NB4 (cell line): ENCODE measurements at places on chromosomes 1 and 21.

GRCh38 chr1:33168556-33169289, 13.1 kb downstream of the TRIM62 start:
- no peak for DNase-seq

- no peak for DNase-seq
Measured at GRCh38 chr1:29383746-29384371, 147.5 kb downstream of the PTPRU start.

DNA sequence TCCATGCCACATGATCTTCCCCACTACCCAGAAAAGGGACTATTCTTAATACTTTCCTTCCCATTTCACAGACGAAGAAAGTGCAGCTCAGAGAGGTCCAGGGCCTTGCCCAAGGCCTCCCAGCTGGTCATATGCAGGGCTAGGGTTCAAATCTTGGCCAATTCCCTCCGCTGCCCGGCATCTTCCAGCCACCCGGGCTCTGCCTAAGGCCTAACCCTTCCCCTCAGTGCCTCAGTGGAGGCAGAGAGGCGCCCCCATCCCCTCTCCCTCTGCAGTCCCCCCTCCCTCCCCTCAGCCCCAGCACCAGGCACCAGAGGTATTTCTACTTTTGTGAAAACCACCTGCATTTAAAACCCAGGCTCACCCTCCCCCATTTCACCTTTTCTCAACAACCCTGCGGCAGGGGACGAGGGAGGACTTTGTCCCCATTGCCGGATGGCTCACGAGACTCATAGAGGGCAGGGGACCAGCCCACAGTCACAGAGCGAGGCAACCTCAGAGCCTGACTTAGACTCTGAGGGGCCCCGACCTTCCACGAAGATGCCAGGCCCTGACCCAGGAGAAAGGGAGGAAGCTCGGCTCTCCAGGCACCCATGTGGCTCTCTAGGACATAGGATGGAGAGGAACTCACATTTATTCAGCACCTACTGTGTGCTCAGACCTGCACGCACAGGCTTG, 12.3 kb downstream of the LAPTM5 start:
- DNase-seq, result no peak

- no peak for DNase-seq
Measured at GRCh38 chr1:2314273-2314802, 77.0 kb downstream of the MORN1 start.

- peak; percentile 16 for DNase-seq
Measured at GRCh38 chr1:184615301-184615700, 139.4 kb downstream of the EDEM3 start.

GRCh38 chr1:22328331-22329147, 123.1 kb upstream of the ZBTB40 start:
- DNase-seq, result no peak

GRCh38 chr1:173015629-173016028, 35.1 kb downstream of the TNFSF18 start:
- DNase-seq, result peak; percentile 27

DNA sequence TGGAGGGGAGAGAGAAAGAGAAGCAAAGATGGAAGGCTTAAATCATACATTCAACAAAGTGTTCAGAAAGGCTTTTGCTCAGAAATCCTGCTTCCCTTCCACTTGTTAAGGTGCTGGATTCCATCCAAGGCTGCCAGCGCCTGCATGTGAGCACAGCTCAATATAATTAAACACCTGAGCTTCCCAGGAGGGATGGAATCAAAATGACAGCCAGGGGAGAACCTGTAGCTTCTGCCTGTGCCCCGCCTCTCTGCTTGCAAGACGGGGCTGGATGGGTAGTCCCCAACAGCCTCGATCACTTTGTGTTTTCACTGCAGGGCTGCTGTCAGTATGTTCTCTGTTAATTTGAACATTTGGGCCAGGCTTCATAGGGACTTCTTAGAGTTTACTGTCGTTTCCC, 225.7 kb downstream of the KCNH1 start:
- no peak for DNase-seq

DNA sequence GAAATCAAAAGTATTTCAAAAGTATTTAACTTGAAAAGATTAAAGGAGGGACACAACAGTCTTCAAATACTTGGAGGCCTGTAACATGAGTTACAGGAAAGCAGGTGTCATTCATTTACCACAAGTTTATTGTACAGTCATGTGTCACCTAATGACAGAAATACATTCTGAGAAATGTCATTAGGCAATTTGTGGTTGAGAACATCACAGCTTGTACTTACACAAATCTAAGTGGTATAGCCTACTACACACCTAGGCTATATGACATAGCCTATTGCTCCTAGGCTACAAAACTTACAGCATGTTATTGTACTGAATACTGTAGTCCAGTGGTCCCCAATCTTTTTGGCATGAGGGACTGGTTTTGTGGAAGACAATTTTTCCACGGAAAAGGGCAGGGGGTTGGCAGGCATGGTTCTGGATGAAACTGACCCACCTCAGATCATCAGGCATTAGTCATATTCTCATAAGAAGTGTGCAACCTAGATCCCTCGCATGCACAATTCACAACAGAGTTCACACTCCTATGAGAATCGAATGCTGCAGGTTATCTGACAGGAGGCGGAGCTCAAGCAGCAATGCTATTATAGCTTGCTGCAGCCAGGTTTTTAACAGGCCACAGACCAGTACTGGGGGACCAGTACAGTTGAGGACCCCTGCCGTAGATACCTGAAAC, 25.0 kb upstream of the PHTF1 start:
- DNase-seq, result peak; percentile 42

DNA sequence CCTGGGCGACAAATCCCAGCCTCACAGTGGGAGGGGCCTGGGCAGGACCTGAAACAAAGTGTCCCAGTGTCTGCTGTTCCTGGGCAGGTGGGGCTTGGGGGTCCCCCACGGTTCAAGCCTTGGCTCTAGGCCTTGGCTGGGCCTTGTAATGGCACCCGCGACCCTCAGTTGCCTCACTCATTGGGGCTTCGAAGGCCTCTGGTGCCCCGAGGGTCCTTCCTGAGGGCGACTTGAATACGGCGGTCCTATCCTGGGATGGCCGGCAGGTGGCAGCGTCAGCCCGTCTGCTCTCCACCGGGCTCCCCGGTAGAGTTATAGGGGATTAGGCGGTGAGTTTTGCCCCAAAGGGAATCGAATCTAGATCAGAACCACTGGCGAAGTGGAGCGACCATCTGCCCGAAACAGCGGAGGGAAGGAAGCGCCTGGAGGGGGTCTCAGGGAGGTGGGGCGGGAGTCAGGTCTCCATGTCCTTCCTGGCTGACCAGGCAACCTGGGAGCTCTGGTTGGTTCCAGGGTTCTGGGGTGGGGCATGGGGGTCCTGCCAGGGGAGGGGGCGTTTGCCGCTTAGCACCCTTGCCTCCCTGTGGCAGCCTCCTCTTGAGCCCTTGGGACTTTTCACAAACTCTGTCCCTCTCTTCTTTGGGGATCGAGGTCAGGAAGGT, 2.1 kb upstream of the PEX10 start:
- peak; percentile 80 for DNase-seq

GRCh38 chr1:26832249-26832960, 5.9 kb downstream of the ZDHHC18 start:
- DNase-seq, result no peak

DNA sequence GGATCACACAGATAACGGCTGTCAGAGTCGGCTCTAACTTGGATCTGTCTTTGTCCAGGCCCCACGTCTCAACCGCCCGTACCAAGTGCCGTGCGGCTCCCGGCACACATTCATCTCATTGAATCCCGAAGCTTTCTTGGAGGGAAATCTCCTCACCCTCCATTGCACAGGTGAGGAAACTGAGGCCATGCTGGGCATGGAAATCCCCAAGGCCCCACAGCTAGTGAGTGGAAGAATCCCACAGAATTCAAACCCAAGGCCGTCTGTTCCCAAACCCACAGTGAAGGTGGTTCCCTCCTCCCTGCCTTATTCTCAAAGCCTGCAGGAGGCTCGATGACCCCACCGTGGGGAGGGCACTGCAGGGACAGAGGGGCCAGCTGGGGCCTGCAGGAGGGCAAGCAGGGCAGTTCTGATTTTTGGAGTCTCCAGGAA, 437.9 kb downstream of the MATN1 start:
- DNase-seq, result no peak

- no peak for DNase-seq
Measured at GRCh38 chr1:47587891-47588582, 150.2 kb downstream of the FOXD2 start.

DNA sequence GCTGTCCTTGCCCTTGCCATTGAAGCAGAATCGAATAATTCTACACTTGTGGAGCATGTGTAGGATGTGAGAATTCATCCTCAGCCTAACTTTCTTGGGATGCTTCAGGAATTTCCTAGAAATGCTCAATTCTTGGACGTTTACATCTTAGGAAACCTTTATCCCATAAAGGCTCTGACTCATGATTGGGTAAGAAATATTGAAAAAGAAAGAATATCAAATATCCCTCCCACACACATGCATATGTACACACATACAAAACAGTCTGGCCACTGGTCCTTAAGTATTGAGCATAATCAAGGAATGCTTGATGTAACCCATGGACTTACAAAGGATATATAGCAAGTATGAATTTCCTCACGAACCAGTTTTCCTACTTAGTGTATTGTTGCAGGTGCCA, 83.9 kb upstream of the IPO9 start:
- DNase-seq, result no peak

- no peak for DNase-seq
Measured at GRCh38 chr1:212301580-212301979, 16.4 kb downstream of the PPP2R5A start.

DNA sequence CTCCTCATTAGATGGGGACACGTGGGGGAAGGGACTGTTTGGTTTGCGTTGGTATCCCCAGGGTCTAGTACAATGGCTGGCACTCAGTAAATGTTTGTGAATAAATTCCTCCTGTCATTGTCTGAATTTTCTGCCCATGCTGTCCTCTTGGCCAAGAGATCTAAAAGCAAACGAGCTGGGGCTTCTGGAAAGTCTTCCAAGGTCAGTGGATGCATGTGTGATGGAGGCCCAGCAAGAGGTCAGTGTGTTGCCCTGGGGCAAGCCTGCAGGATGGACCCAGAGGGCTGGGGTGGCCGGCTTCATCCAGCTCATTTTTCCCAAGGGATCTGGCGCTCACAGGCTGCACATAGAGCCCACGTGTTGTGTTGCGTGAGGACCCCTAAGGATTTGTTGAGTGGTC, 30.0 kb upstream of the JUN start:
- DNase-seq, result no peak

DNA sequence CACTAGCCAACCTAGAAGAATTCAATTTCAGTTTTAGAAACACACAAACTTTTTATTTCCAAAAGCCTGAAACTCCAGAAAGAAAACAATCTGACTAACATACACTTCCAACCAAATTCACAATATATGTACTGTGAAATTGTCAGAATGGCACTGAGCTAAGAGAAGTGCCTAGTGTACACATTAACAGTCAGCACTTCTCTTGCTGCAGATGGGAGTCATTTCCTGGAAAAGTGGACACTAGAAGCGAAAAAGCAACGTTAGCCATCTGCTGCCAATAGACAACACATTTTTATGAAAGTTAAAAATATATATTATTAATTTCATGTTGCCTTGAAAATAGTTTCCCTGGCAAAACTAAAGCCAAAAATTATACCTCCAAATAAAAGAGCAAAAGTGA, 66.1 kb downstream of the EPS15 start:
- no peak for DNase-seq

GRCh38 chr1:107525145-107525544, 384.3 kb downstream of the NTNG1 start:
- peak; percentile 6 for DNase-seq

DNA sequence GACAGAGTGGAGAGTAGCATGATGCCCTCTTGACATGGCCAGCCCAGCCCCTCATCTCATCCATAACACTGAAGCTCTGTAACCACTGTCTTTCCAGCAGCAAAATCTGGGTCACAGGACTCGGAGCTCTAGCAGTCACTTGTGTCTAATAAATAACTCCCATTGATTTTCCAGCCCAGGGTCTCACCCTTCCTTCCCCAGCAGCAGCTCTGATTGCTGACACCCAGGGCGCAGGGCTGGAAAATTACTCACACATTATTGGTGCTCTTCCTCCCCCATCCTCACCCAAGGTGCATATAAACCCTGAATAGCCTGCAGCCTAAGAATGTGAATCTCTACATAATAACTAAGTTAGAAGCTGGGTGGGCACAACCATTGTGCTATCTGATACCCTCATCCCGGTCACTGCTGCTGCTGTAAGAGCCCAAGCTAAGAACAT, 21.1 kb upstream of the OR10J5 start:
- no peak for DNase-seq

DNA sequence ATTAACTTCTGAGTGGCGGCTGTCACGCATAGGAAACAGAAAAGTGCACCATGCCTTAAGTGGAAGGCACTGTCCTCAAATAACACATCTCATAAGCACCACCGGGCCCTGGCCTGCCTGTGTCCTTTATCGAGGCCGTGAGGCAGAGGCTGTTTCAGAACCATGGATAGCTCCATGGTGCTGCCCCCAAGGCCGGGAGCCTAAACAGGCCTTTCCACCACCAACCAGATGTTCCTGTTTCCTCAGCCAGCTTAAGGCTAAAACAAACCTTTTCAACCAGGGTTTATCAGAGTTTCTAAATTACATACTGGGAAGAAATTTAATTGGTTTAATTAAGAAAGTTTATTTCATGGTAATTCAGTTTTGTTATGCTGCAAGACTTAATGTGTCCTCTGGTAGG, 114.4 kb downstream of the DMRTA2 start:
- DNase-seq, result peak; percentile 62

DNA sequence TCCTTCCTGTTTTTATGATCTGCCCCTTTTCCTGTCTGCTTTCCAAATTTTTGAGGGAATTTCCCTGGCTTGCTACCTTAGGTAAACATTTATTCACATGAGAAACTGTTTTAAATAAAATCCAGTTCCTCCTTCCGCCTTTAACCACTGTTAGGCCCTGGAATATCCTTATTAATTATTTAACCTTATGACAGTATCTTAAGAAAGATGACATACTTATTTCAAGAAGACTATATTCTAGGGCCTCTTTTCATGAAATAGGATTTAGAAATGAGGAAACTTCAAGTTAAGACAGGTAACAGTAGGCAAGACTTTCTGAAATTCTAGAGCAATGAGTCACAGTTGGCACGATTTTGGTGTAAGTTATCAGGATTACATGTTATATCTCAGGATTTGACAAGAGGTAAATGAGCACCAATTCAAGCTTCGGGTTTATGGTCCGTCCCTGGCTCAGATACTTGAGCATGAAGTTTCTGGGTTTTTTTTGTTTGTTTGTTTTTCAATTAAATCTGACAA, 2.0 kb upstream of the TNFSF18 start:
- DNase-seq, result no peak

DNA sequence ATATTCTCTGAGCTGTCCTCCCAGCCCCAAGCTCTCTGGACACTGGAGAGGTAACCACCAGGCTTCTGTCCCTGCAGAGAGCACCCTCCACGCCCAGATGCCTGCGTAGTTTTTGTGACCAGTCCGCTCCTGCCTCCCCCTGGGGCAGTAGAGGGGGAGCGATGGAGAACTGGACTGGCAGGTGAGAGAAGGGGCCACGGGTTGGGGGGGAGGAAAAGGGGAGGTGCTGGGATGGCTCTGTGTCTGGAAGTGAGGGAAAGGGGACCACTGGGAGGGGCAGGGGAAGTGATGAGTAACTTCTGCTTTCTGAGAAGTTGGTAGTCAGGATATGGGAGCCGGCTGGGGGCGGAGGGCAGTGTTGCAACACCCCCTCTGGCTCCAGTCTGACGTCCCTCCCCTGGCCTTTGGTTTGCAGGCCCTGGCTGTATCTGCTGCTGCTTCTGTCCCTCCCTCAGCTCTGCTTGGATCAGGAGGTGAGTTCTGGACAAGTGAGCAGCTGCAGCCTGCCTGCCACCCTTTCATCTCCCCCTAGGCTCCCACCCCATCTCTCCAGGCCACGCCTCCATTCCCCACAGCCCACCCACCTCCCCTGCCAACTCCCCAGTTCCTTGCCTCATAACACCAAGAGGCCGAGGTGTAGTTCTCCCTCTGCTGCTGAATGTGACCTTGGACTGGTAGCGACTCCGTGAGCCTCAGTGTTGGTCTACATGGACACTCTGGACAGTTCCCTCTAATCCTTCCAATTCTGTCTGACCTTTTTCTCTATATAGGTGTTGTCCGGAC, 3.1 kb downstream of the ADAMTSL4 start:
- DNase-seq, result peak; percentile 98
